ENCODE measurements at places on chromosomes 1 and 21. TPM values are rescaled to one million over a fixed set of nuclear protein-coding genes. Genes with fewer than 3 reads are reported as not detected.

GSTM3 gene
- 54.1 TPM for total RNA-seq

DNA sequence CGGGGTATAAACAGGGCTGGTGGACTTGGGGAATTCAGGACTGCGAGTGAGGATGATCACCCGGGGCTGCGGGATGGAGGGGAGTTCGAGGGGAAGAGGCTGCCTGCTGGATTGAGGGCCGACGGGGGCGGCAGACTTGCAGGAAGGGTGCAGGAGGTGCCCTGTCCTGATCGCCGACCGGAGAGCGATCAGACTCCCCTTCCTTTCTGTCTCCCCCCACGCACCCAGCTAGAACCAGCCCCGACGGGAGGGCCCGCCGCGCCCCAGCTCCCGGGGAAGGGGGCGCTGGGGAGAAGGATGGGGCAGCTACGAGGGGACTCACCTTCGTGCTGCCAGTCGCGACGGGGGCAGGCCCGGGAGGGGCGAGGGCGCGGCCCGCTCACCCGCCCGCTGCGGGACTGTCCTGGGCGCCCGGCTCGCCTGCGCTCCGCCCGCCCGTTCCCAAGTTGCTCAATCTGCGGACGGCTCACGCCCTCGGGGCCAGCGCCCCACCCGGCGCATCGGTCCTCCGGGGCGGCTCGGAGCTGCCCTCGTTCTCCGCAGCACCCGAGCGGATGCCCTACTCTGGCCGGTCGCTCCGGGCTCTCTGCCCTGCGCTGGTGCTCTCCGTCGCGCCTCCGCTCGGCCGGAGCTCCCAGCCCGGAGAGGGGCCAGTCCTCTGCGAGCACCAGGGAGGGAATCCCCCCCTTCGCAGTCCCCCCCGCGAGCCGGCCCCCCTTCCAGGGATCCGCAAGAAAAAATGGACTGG, at the start of gene RSPO1:
RSPO1 (minus strand) TSS at position 649 of the 748 bp plus-strand sequence. CDS start 5,231 bp downstream, outside the sequence.
- DNase-seq, result peak; percentile 1

AK5 gene
- total RNA-seq, result 40.3 TPM

DCDC2B gene
- total RNA-seq, result not detected

DNA sequence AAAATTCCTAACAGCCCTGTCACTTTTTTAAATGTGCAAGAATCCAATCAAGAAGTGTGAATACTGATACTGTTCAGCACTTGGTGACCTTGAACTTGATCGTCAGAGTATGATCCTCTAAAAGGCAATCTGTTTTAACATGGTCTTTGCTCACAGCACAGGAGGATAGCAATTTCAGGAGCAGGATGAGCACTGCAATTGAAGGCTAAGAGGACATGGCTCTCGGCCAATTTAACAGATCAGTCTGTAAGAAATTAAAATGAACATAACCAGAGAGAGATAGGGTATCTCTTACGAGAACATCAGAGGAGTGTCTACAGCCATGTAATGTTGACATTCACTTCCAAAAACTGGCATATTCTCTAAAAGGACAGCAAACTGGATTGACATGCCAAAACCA, 243.1 kb downstream of the LTN1 start:
- DNase-seq, result no peak

DNA sequence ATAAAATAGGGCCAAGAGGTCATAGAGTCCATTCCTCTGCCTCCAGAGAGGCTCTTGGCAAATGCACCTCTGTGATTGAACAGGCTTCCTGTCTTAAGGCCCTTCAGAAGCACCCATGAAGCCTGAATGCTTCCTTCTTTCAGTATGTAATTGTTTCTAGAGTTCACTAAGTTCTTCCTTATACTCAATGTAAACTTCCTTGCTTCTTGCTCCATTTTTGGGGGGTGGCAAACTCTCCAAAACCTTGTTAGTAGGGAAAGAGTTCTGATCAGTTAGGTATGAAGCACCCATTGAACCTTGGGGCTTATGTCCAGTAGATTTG, 102.3 kb upstream of the LPGAT1 start:
- DNase-seq, result no peak

GRCh38 chr1:206723805-206724472, 39.2 kb downstream of the MAPKAPK2 start:
- no peak for DNase-seq

GRCh38 chr1:181486098-181486420, 2.7 kb downstream of the CACNA1E start:
- DNase-seq, result no peak

DNA sequence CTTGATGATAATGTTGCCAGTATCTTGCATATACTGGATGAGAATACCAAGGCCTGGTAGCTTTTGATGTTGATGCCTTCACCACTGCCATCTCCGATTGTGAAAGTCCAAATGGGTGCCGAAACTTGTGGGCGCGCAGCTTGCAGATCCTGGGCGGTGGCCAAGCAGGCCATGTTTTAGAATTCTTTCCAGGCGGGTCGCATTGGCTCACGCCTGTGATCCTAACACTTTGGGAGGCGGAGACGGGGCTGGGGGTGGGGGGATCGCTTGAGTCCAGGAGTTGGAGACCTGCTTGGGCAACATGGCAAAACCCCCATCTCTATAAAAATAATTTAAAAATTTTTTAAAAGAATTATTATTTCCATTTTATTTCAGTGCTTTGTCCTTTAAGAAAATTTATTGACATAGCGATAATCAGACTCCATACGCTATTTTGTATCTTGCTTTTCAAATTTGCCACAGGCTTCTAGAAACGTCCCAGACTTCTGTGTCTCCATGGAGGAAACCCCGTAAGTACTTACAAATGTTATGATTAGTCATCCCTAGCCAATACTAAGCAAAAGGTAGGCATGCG, 592 bp upstream of the ZNF326 start:
- no peak for DNase-seq

PLD5 gene
- not detected for total RNA-seq

- no peak for DNase-seq
These were observed 51.6 kb downstream of the MROH9 start for GRCh38 chr1:170986901-170987300.

DNA sequence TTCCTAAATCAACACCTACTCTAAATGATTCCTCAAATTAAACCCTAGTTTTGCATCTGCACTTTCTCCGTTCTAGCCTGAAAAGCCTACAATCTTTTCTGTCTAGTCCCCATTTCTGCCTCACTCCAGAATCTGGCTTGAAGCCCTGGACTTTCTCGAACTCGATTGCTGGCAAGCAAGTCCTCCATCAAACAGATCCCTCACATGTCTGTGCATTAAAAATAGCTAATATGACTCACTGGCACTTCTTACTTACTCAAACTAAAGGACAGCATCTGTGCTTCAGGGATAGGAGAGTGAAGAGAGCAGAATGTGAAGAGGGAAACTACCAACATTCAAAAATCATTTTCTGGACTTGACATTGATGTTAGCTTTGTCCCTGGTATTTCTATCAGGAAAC, 51.8 kb upstream of the CXADR start:
- peak; percentile 35 for DNase-seq

DNA sequence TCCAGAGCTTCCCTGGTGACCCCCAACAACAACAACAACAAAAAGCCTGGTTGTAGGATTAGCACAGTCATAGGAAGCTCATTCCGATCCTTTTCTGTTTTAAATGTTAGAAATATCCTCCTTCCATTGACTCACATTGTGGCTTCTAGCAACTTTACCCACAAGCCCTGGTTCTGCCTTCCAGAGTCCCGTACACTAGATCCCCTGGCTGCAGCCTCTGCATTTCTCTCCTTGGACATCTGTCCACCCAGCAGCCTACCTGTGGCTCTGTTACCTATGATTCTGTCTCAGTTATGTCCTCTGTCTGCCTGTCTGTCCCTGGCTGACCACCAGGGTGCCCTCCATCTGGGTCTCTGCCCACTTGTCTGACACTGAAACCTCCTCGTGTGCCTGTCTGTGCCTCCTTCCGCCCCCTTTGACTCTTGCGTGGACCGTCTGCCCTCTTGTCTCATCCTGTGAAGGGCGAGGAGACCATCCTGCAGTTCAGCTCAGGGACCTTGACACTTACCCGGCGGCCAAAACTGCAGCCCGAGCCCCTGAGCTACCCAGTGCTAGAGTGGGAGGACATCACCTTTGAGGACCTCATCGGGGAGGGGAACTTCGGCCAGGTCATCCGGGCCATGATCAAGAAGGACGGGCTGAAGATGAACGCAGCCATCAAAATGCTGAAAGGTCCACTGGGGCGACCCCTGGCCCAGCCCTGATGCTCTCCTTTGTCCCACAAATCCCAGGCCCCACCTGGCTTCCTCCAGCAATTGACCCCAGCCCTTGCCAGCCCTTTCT, 16.1 kb downstream of the TIE1 start:
- no peak for DNase-seq

NHLH2 gene
- total RNA-seq, result not detected

DNA sequence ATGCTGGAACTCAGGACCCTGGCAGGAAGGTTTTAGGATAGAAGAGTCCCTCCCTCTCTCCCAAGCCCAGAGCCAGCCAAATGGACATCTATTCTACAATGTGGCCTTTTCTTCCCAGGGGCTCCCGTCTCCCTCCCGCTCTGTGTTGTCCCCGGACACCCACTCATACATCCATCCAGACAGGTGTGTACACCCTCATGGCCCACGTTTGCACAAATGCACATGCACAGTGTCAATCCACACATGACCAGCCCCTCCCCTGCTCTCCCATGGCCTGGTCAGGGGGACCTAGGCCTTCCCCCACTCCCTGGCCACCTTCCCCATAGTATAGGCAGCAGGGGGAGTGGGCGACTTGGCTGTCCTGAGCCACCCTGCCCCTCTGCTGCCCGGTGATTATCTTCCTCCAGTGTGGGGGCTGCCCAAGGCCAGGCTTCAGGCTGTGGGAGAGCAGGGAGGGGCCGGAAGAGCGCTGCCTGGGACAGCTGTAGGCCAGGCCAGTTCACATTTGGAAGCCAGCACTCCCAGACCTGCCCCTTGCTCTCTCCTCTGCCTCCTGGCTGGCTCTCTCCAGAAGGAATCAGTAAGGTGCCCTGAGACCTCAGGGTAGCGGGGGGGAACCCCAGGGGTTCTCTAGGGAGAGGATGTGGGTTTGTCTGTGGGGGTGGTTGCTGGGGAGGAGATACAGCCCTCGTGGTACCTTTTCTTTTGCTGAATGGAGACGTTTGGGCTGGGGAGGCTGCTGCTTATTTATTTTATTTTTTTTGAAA, 4.1 kb upstream of the PTPN7 start:
- DNase-seq, result no peak

KRTAP20-1 gene
- total RNA-seq, result not detected

- DNase-seq, result no peak
These were observed 224.7 kb upstream of the C1orf87 start for GRCh38 chr1:60298290-60298689.

VAMP3 gene
- total RNA-seq, result 122 TPM

- no peak for DNase-seq
These were observed 25.6 kb downstream of the GON4L start for GRCh38 chr1:155831279-155831976.

Data from dermis blood vessel endothelial cell (primary cell).